ENCODE measurements at places on chromosomes 6 and 20.

GRCh38 chr6:54574671-54575070 is 266.4 kb downstream of the TINAG start:
- no peak for DNase-seq

- DNase-seq, result no peak
Observed at GRCh38 chr20:32621891-32622584, 36.9 kb upstream of the NOL4L start.

GRCh38 chr6:22536122-22536521 is 33.2 kb upstream of the HDGFL1 start:
- no peak for DNase-seq

DNA sequence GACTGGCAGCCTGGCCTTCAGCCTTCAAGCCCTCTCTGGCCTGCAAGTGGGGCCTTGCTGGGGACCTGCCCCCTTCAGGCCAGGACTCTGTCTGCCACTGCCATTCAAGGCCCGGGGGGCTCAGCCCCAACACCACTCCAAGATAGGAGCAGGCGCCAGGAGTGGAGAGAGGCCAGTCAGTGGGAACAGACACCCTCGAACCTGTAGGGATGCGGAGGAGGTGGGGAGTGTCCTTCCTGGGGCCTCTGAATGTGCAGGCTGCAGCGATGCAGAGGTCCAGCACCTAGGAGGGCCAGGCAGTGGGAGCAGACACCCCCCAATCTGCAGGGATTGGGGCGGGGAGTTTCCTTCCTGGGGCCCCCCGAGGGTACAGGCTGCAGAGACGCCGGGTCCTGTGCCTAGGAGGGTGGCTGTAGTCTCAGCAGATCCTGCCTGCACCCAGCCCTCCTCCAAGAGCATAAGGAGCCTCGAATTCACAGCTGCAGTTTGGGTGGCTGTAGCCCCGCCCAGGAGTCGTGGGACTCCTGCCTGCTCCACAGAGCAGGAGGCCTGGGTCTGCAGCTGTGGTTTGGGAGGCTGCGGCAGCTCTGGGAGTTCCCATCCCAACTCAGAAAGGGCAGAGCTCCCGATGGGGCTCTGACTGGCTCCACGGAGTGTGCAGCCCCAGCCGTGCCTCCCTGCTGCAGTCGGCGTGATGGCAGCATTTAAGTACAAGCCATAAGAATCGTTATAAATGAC is 33.1 kb downstream of the NR2E1 start:
- DNase-seq, result no peak

DNA sequence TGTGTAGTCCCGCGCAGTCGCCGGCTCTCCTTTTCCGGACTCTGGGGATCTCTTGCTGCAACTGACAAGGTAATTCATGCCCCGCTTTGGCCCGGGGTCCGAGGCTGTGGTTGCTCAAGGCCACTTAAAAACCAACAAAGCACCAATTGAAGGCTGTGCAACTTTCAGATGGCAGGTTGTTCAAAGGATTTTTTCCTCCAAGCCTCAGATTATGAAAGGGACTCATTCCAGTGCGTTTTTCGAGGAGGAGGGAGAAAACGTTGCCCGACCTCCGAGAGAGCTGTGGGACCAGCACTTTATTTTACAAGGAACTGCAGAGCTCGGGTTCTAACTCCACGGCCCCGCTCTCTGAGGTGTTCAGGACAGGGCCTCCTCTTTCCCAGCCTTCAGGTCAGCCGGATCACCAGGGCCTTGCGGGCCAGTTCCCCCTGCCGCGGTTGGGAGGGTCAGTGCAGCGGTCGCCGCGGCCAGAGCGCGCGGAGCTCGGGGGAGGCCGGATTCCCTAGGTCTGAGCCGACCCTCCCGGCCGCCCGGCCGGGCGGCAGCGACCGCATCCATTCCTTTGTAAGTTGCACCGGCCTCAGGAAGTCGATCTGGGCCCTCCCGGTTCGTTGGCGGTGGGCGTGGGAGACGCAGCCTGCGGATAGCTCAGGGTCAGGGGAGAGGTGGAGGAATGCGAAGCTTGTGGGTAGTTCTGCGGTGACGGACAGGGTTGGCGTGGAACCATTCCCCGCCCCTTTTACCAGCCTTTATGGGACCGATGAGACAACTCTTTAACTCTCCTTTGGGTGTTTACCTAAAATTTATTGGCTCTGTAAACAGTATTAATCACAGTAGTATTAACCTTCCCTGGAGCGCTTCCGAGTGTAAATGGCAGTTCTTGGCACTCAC is 1.6 kb downstream of the UTRN start:
- peak; percentile 88 for DNase-seq

DNA sequence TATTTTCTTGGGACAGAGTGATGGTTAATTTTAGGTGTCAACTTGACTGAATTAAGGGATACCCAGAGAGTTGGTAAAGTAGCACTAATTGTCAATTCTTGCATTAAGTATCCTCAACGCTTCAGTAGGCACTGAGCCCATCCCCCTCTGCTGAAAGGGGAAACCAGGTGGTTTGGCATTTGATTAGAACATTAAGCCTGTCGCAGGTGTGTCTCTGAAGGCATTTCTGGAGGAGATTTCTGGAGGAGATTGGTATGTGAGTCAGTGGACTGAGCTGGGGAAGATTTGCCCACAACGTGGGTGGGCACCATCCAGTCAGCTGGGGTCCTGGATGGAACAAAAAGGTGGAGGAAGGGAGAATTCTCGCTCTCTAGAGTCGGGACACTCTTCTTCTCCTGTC is 119.8 kb downstream of the RFX6 start:
- no peak for DNase-seq

DNA sequence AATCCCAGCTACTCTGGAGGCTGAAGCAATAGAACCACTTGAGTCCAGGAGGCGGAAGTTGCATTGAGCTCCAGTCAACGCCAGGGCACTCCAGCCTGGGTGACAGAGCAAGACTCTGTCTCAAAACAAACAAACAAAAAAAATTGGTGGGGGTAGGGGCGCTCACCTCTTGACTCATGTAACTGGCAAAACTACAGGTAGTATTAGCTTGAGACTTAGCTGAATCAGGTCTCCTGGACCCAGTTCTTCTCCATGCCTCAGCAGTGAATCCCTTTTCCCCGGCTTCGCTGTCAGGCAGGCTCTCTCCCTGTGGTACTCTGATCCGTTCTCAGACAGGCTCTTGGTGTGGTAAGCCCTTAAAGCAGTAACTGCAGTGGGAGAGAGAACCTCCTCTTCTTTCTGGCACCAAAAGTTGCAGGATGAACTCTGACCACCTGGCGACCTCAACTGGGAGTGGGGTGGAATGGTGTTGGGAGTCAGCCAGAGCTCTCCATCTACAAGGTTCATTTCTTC is 12.9 kb downstream of the SLC9A8 start:
- peak; percentile 51 for DNase-seq
